Thymus (tissue), 14 donors: ENCODE measurements at places on chromosomes 16 and 17. TPM values are rescaled to one million over a fixed set of nuclear protein-coding genes. Genes with fewer than 3 reads are reported as not detected.

- H3K4me3 ChIP-seq = no peak overlapping the region
- peaks cover 56% of the 10 kb centered on the region for H3K4me1 ChIP-seq
- DNase-seq = no peak
- peaks cover 65% of the 10 kb centered on the region for H3K36me3 ChIP-seq
- no peaks in the 10 kb centered on the region for H3K27me3 ChIP-seq
Observed at GRCh38 chr17:45289301-45290268, 27.2 kb downstream of the MAP3K14 start.

GRCh38 chr17:69734656-69735055, 320.2 kb downstream of the MAP2K6 start:
- no peaks in the 10 kb centered on the region for H3K36me3 ChIP-seq
- DNase-seq = no peak
- no peaks in the 10 kb centered on the region for H3K4me1 ChIP-seq
- H3K27ac ChIP-seq = no peak overlapping the region

DNA sequence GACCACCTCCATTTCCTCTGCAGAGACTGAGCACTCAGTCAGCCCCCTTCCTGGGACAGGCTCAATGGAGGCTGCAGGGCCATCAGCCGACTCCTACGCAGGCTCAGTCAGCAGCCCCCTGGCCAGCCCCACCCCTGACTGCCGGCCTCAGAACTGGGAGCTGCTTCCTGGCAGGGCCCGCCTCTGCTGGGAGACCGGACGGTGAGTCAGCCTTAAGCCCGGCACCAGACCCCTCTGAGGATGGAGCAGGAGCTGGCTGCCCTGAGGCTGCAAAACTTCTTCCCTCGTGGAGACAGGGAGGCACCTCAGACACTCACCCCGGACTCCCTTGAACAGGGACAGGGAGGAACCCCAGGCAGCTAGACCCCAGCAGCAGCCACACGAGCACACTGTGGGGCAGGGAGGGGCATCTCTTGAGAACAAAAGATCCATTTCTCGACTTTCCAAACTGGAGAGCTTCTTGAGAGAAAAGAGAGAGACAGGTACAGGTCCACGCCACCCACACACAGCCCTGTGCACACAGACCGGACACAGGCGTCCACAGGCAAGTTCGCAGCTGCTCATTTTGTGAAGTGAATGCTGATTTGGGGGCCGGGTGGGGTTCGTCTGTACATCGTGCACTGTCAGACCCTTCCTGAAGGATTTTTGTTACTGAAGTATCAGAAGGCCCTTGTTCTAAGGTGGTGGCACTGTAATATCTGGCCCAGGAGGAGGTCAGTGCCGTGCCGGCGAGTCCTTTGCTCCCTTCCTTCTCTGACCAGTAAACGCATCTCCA, 1.3 kb upstream of the TUBB3 start:
- H3K36me3 ChIP-seq = no peaks in the 10 kb centered on the region
- peaks cover 38% of the 10 kb centered on the region for H3K4me1 ChIP-seq
- H3K4me3 ChIP-seq = peak overlapping the region; percentile 52
- peaks cover 91% of the 10 kb centered on the region for H3K27me3 ChIP-seq

DPEP2 gene
- total RNA-seq = 5.6 TPM

GRCh38 chr16:89912627-89913026, 6.0 kb upstream of the MC1R start:
- DNase-seq = no peak
- no peak overlapping the region for H3K27ac ChIP-seq
- H3K27me3 ChIP-seq = peaks cover 2% of the 10 kb centered on the region
- H3K4me1 ChIP-seq = peaks cover 7% of the 10 kb centered on the region

- peaks cover 40% of the 10 kb centered on the region for H3K36me3 ChIP-seq
- no peaks in the 10 kb centered on the region for H3K27me3 ChIP-seq
- H3K27ac ChIP-seq = no peak overlapping the region
Observed at GRCh38 chr17:18319604-18320256, 4.6 kb downstream of the SMCR8 start.

GRCh38 chr17:80834893-80835275, 156.8 kb upstream of the CHMP6 start:
- peaks cover 32% of the 10 kb centered on the region for H3K36me3 ChIP-seq
- no peak overlapping the region for H3K4me3 ChIP-seq
- no peak for DNase-seq
- no peak overlapping the region for H3K27ac ChIP-seq
- H3K27me3 ChIP-seq = no peaks in the 10 kb centered on the region

SPAG9 gene
- total RNA-seq = 37.3 TPM

DNA sequence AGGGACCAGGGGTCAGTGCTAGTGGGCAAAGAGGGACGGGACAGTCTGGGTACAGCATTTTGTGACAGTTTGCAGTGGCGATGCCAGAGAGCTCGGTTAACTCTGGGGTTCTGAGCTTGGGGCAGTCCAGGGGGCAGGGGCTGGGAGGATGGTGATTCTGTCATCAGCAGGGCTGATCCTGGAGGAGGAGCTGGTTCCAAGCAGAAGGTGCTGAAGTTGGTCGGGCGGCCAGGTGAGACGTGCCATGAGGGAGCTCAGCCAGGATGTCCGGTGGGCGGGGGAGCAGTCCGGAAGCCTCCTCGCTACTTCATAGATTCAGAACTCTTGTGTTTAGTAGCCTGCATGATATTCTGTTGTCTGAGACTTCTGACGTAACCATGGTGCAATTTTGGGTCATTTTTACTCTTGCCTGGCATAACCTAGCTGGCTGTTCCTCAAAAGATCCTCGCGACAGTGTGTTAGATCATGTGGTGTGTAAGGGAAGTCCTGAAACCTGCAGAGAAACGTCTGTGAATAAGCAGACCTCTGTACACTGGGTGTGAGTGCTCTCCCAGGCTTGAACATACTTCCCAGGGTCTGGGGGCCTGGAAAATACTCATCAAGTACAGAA, 122.0 kb downstream of the CLEC16A start:
- no peaks in the 10 kb centered on the region for H3K27me3 ChIP-seq
- H3K4me3 ChIP-seq = no peak overlapping the region
- DNase-seq = no peak
- peaks cover 68% of the 10 kb centered on the region for H3K4me1 ChIP-seq

NAGLU gene
- total RNA-seq = 10.0 TPM

DNA sequence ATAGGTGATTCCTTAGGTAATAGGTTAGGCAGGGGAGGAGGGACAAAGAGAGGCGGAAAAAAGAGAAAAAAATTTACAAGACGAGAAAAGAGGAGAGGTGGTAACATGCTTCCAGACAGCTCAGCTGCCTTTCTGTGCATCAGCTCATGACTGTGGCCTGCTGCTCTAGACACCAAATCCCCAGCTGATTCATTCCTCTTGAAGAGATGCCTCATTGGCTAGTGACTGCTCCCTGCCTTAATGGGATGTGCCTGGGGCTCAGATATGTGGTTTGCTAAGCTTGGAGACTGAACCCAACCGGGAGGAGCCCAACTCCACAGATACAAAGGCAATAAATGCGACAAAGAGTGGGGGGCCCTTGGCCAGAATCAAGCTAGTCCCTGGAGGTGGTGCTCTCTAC, 105.9 kb upstream of the FAM20A start:
- DNase-seq = no peak
- H3K27me3 ChIP-seq = no peaks in the 10 kb centered on the region
- no peaks in the 10 kb centered on the region for H3K4me1 ChIP-seq
- H3K36me3 ChIP-seq = no peaks in the 10 kb centered on the region

MIF4GD gene
- total RNA-seq = 22.8 TPM

DNA sequence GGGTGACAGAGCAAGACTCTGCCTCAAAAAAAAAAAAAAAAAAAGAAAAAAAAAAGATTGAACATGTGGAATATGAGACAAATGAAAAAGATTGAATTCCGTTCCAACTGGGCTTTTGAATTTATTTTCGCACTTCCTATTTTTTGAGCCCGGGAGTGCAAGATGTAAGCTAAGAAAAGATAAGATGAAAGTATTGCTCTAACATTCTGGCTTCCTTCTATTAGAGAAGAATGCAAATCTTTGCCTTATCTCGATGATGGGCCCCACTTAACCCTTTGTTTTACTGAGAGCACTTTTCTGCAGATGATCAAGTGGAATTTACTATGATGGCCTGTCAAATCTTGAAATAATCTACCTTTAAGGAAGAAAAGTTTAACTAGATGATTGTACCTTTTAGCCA, 96.3 kb downstream of the WWOX start:
- H3K4me1 ChIP-seq = no peaks in the 10 kb centered on the region
- H3K36me3 ChIP-seq = no peaks in the 10 kb centered on the region
- no peaks in the 10 kb centered on the region for H3K27me3 ChIP-seq
- DNase-seq = no peak

GRCh38 chr16:12009922-12010321, 33.4 kb downstream of the SNX29 start:
- peaks cover 2% of the 10 kb centered on the region for H3K36me3 ChIP-seq
- H3K4me3 ChIP-seq = no peak overlapping the region
- H3K27me3 ChIP-seq = no peaks in the 10 kb centered on the region
- DNase-seq = no peak
- H3K4me1 ChIP-seq = peaks cover 14% of the 10 kb centered on the region
- no peak overlapping the region for H3K27ac ChIP-seq

FBXW10 gene
- total RNA-seq = 0.09 TPM

CDK3 gene
- 3.2 TPM for total RNA-seq

DNA sequence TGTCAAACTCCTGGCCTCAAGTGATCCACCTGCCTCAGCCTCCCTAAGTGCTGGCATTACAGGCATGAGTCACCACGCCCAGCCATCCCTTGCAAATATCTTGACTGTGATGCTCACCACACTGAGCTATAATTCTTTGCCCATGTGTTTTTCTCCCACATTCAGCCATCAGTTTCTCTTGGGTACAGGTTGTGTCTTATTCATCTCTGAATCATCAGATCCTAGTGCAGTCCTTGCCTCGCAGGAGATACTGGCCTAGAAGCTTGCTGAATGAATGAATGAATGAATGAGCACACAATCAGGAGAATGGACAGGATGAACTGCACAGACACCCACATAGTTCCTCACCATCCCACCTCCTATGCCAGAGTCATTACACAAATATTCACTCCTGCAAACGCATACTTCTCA, 24.4 kb upstream of the ETV4 start:
- DNase-seq = no peak
- H3K27ac ChIP-seq = no peak overlapping the region
- H3K4me1 ChIP-seq = no peaks in the 10 kb centered on the region
- no peak overlapping the region for H3K4me3 ChIP-seq
- H3K27me3 ChIP-seq = no peaks in the 10 kb centered on the region

- no peak overlapping the region for H3K27ac ChIP-seq
- H3K27me3 ChIP-seq = peaks cover 16% of the 10 kb centered on the region
- no peak for DNase-seq
- peaks cover 2% of the 10 kb centered on the region for H3K36me3 ChIP-seq
- H3K4me3 ChIP-seq = no peak overlapping the region
- H3K4me1 ChIP-seq = peaks cover 8% of the 10 kb centered on the region
Observed at GRCh38 chr16:85924675-85925074, 25.7 kb downstream of the IRF8 start.

- no peak within 1 kb of the TSS for H3K27ac ChIP-seq
- no peaks in the 10 kb centered on the region for H3K36me3 ChIP-seq
- DNase-seq = no peak
Observed at GRCh38 chr16:31428279-31428597, at the start of gene COX6A2. Gene COX6A2 (minus strand): TSS chr16:31428360. CDS start chr16:31428325, 35 bp downstream.

GRCh38 chr16:30628628-30629540, 18.7 kb upstream of the ZNF689 start:
- no peaks in the 10 kb centered on the region for H3K36me3 ChIP-seq
- H3K27ac ChIP-seq = no peak overlapping the region
- no peaks in the 10 kb centered on the region for H3K27me3 ChIP-seq
- H3K4me1 ChIP-seq = peaks cover 5% of the 10 kb centered on the region
- peak; percentile 86 for DNase-seq

GRCh38 chr16:28935346-28935745, 3.6 kb downstream of the CD19 start:
- H3K4me1 ChIP-seq = peaks cover 46% of the 10 kb centered on the region
- no peak overlapping the region for H3K4me3 ChIP-seq
- no peaks in the 10 kb centered on the region for H3K36me3 ChIP-seq
- no peak for DNase-seq
- no peak overlapping the region for H3K27ac ChIP-seq

DNA sequence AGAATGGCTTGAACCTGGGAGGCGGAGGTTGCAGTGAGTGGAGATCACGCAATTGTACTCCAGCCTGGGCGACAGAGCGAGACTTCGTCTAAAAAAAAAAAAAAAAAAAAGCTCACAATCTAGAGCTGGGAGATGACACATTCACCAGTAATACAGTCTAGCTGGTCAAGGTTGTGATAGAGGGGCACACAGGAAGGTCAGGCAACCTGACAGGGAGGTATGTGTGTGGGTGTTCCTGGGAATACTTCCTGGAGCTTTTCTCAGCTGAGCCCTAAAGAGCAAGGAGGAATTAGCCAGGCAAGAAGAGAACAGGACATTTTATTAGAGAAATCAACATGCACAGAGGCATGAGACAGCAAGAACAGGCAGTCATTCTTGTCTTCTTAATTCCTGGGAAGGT, 216.7 kb downstream of the SHISA9 start:
- no peak for DNase-seq
- H3K4me3 ChIP-seq = no peak overlapping the region
- H3K27me3 ChIP-seq = no peaks in the 10 kb centered on the region
- H3K36me3 ChIP-seq = no peaks in the 10 kb centered on the region

DNA sequence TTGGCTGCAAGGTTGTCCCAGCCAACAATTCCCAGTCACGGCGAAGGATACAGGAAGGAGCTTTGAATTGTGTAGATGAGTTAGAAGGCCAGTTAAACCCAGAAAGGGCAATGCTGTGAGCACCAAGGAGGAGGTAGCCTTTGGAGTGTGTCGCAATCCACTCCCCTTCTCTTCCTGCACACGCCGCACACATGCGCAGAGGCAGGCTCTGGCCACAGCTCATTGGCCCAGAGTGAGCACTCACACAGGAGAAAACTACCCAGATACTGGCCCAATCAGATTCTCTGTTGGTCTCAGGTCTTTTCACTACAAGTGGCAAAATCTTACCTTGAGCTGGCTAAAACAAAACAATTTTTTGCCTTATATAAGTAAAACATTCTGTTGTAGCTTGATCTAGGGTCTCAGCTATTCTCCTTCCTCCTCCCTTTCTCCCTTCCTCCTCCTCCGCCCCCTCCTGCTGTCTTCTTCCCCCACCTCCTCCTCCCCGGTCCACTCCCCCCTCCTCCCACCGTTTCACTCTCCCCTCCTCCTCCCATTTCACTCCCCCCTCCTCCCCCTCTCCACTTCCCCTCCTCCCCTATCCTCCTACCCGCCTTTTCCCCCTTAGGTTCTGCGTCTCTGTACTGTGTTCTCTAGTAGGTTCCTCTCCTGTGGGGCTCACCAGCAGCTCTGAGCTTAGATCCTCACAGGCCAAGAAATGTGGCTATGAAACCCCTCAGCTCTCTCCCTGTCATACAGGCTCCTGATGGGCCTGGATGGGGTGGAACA, 344.9 kb downstream of the CPPED1 start:
- H3K27me3 ChIP-seq = no peaks in the 10 kb centered on the region
- peak; percentile 45 for DNase-seq
- peak overlapping the region; percentile 85 for H3K27ac ChIP-seq
- H3K4me3 ChIP-seq = no peak overlapping the region
- no peaks in the 10 kb centered on the region for H3K36me3 ChIP-seq
- peaks cover 19% of the 10 kb centered on the region for H3K4me1 ChIP-seq

- peaks cover 24% of the 10 kb centered on the region for H3K4me1 ChIP-seq
- peaks cover 31% of the 10 kb centered on the region for H3K36me3 ChIP-seq
- H3K27me3 ChIP-seq = no peaks in the 10 kb centered on the region
- peak overlapping the region; percentile 90 for H3K27ac ChIP-seq
- DNase-seq = no peak
Observed at GRCh38 chr16:3135126-3135715, 392 bp downstream of the ZNF213 start.
